Fibroblast of skin of left biceps (primary cell): ENCODE measurements at places on chromosomes 16 and 17.

- DNase-seq = no peak
These were observed 37.7 kb downstream of the LDHD start for GRCh38 chr16:75078886-75079285.

- DNase-seq = no peak
These were observed at the start of gene CDH1 for GRCh38 chr16:68737046-68737729. CDH1 (plus strand) TSS chr16:68737292; CDS start chr16:68737416, 124 bp downstream.

DNA sequence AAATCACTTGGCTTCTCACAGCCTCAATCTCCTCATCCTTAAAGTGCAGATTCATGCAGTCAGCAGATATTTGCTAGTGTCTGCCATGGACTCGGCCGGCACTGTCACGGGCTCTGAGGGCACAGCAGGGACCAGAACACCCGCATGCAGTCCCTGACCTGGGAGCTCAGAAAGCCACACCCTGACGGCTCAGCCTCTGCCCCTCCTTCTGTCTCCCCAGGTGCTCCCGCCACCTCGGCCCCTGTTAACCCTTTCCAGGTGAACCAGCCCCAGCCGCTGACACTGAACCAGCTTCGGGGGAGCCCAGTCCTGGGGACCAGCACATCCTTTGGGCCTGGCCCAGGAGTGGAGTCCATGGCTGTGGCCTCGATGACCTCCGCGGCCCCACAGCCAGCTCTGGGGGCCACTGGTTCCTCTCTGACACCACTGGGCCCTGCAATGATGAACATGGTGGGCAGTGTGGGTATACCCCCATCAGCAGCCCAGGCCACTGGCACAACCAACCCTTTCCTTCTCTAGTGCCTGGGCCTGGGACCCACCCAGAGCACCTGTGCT is 28.7 kb downstream of the B9D1 start:
- DNase-seq = no peak

DNA sequence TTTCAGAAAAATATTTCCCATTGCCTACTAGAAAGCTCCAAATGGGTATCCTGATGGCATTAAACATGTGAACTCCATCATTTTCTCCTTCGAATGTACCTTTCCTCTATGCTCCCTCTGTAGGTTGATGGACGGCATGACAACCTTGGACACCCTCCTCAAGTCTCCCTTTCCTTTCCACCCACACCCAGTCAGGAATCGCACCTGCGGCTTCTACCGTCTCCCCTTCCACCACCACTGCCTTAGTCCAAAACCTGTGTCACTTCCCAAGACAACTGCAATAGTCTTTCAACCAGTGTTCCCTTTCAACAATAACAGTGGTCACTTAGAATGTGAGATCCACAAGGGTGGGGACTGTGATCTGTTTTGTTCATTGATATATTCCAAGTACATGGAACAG is 233.1 kb upstream of the AXIN2 start:
- DNase-seq = no peak

- DNase-seq = no peak
These were observed 110.0 kb downstream of the GAS7 start for GRCh38 chr17:10088444-10088843.

- DNase-seq = peak; percentile 19
These were observed 96.9 kb downstream of the SKAP1 start for GRCh38 chr17:48333034-48333530.

- DNase-seq = no peak
These were observed 2.1 kb downstream of the HES7 start for GRCh38 chr17:8121681-8122421.

- no peak for DNase-seq
These were observed 88.0 kb downstream of the NLK start for GRCh38 chr17:28130472-28130871.

DNA sequence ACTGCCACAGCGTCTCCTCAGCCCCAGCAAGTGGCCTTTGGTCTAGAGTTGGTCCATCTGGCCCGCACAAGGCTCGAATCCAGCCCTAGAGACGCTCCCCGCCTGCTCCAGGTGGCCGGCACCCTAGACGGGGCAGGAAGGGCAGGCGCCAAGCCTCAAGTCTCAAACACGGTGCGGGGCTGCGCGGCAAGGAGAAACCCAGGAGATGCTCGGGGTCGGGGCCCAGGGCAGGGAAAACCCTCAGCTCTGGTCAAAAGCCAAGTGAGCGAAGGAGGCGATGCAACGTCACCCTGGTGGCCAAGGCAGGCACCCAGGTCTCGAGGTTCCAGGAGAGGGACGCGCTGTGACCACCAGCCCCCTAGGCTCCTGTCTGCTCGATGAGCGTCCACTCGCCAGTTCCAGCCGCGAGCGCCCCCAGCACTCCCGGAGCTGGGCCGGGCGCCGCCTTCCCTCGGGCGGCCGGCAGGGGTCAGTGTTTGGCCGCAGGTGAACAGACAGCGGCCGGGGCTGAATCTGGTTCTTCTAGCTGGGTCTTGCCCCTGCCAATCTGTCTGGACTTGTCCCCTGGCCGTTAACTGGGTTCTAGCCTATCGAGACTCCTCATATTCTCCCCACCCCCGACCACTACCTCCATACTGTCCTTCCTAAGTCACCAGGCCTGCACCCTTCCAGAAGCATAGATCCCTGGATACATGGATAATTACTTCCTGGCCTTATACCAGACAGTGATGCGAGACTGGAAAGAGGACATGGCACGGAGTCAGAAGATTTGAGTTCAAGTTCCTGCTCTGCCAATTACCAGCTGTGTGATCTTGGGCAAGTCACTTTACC is 44.0 kb downstream of the PRAC1 start:
- DNase-seq = no peak

DNA sequence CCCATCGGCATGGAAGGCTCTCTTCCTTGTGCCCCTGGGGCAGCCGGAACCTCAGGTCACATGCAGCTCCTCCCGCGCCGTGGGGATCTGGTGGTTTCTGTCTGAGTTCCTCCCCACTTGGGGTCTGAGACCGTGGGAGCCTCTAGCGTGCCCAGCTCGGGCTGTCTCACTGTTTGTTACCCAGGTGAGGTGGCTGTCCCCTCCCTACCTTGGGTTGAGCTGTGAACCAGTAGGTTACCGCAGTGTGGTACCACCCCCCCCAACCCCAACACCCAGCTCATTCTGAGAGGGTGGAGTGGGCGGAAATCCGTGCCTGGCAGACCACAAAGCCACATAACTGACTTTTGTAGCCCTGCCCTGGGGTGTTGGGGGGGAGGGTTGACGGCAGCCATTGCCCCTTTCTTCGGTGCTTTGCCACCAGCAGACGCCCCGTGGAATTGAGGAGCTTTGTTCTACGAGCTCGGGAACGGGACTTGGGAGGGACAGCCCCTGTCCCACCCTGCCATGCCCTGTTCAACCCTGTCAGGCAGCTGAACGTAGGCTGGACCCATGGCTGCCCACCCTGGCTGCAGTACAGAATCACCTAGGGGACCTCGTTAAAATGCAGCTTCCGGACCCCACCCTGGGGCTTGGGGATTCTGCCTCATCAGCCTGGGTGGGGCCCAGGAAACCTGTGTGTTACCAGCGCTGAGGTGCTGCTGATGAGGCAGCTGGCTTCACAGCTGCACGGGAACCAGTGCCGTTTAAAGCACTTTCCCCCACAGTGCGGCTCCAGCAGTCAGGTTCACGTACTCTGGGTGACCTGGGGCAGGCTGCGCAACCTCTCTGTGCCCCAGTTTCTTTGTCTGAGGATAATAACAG is 18.5 kb downstream of the RAP1GAP2 start:
- no peak for DNase-seq

DNA sequence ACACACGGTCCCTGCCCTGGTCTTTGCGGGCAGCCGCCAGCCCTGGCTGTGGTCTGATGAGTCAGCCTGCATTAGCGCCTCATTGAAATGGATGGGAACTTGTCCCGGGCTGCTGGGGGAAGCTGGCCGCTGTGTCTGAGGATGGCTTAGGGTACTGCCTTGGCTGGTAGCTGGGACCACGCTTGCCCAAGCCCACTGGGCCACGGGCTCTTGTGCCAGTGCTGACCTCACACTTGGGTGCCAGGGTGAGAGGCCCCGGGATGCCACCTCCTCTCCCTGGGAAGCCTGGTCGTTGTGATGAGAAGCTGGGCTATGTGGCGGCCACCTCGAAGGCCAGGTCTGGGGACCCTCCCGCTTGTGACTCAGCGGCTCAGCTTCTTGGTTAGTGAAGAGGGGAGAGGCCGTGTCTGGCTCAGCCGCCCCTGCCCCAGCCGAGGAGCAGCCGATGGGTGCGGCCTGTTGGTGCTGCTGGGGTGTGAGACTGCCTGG is 10.7 kb downstream of the CACNA1H start:
- no peak for DNase-seq

DNA sequence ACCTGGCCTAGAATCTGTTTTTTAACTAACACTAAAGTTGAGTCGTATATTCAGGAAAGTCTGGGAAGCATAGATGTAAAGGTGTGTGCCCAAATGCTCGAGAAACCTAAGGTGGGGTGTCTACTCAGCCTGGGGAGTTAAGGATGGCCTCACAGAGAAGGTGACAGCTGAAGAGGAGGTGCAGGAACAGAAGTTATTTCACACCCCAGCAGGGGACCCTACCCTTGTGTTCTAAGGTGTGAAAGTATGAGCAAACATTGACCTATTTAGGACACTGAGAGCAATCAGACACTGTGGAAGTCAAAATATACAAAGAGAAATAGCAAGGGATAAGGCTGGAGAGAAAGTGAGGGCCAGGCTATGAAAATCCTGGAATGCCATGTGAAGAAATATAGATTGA is 49.0 kb upstream of the DHX40 start:
- no peak for DNase-seq

- DNase-seq = no peak
These were observed 85.2 kb downstream of the GLG1 start for GRCh38 chr16:74521691-74522090.

GRCh38 chr16:84942786-84943185 is 68.5 kb downstream of the ZDHHC7 start:
- DNase-seq = no peak

DNA sequence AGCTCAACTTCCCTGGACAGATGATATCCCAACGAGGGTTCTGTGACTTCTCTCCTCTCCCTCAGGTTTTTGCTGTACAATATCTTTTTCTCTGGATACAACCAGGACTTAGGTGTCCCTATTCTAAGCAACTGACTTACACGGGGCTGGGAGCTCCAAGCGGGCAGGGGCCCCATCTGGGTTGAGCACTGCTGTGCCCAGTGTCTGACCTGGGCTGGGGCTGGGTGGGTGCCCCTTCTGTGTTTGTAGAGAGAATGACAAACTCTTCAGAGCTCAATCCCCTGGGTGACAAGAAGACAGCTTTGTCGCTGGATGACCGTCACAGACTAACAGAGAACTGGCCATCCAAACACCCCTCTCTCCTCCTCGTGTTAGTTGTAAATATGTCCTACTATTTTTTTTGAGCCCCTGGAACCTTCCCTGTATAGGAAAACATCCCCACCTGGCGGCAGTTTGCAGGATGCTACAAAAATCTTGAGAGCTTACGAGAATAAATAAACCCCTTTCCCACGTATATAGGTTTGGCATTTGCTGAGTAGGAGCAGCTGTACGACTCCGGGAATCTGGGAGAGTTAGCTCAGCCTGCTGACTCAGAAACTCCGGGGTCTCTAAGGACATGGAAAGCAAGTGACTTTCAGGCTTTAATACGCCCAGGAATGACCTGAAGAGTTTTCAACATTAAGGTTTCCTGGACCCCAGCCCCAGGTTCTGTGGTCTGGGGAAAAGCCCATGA is 23.7 kb upstream of the RCVRN start:
- DNase-seq = peak; percentile 75

GRCh38 chr16:22665803-22666202 is 148.2 kb upstream of the HS3ST2 start:
- no peak for DNase-seq
